Pulmonary artery endothelial cell (primary cell): ENCODE measurements at places on chromosomes 5 and 9. TPM values are rescaled to one million over a fixed set of nuclear protein-coding genes. Genes with fewer than 3 reads are reported as not detected.
A peak's percentile ranks its signal among the peaks of the same experiment; 100 is the strongest.

- DNase-seq = no peak
Measured at GRCh38 chr9:133378408-133378962, 2.3 kb downstream of the STKLD1 start.

The LCN9 gene
- total RNA-seq = not detected in 2 replicates

The ZDHHC11 gene
- 0.13 and 1.6 TPM in 2 replicates for total RNA-seq

The PIGO gene
- total RNA-seq = 9.3 and 11.0 TPM in 2 replicates

GRCh38 chr5:72597456-72597948 lies 90.3 kb upstream of the ZNF366 start:
- peak; percentile 92 for DNase-seq

GRCh38 chr5:178464431-178465048 lies 125.7 kb downstream of the COL23A1 start:
- no peak for DNase-seq

DNA sequence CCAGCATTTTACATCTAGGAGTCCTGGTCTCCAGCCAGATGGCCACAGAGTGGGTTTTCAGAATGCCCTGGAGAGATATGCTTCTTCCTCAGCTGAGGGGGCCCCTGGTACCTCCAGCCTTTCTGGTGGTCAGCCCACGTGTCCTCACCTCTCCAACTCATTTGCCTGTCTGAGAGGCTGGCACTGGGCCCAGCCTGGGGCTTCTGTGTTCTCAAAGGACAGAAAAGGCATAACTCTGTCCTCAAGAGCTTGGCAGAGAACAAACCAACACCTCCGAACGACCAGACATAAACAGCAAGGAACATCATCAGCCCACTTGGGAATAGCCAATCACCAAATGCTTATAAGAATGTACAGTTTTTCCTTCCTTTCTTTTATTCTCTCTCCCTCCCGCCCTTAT lies 17.1 kb downstream of the ENG start:
- no peak for DNase-seq

DNA sequence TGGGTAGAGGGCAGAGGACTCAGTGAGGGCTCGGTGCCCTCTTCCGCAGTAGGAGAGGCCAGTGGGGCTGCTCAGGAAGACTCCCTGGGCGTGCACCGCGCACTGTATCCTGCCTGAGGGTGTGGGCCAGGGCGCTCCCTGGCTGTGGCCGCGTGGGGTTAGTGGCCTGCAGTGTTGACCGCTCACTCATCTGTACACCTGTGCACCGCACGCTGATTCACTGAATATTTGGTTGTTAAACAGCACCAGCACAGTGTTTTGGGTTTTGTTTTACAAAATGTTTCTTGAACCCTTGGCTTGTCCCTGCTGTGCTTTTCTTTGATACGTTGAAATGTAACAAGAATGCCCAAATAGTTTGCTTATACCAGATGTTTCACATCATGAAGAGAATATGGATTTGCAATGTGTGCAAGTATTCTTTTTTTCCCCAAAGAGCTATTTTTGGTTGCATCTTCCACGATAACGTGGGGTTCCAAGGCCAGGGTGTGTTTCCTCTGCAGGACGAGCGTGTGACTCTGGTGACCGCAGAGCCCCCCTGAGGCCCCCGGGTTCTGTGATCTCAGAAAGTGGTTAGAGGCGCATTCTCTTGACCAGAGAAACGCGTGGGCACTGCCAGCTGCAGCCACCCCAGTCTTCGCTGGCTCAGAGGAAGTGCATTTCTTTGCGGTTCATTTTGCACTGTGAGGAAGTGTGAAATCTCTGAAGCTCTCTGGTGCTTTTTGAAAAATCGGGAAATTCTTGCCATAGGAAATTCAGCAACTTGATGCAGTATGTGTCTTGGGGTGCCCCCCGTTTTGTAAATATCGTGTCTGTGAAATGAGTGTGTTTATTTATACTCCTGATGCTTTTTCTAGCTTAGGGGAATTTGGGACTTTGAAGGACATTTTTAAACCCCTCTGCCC lies 46.9 kb downstream of the AHRR start:
- DNase-seq = no peak

- no peak for DNase-seq
Measured at GRCh38 chr9:2336055-2336454, 285.5 kb upstream of the VLDLR start.

DNA sequence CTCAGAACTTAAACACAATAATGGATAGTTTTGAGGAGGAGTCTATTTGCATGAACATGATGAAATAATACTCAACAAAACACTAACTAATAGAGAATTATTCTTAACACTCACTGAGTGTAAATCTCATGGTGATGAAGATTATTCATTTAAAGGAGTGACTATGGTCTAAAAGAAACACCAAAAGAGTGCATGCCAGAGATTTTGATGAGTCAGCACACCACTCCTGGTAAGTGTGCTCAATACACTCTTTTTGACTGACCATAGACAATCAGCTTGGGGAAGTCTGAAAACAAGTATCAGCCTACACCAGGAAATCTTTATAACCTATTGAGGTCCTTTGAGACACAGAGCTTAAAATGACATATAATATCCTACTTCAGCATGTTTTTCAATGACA lies 6.8 kb upstream of the FST start:
- no peak for DNase-seq

The GABRG2 gene
- not detected in 2 replicates for total RNA-seq

DNA sequence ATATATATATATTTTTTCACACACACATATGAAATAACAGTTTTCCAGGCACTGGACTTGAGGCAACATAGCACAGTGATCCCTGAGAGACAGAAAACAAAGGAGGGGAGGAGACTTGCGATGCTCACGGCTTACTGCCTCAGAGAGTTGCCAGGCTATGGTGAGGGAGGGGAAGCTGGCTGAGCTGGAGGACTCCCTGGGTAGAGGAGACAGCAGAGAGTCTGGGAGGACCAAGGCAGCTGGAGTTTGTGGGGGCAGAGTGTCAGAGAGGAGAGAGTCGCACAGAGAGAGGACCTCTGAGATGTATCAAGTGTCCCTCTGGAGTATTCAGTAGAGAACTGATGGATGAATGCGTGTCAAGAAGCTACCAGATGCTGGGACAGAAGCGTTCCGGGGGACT lies 23.1 kb upstream of the QSOX2 start:
- no peak for DNase-seq

The CKMT2 gene
- total RNA-seq = 0.07 TPM in 1 of 2 replicates, not detected in the other

GRCh38 chr5:168438349-168438748 lies 47.9 kb upstream of the RARS1 start:
- no peak for DNase-seq

- no peak for DNase-seq
Measured at GRCh38 chr9:113990570-113990907, 87.6 kb downstream of the AMBP start.

DNA sequence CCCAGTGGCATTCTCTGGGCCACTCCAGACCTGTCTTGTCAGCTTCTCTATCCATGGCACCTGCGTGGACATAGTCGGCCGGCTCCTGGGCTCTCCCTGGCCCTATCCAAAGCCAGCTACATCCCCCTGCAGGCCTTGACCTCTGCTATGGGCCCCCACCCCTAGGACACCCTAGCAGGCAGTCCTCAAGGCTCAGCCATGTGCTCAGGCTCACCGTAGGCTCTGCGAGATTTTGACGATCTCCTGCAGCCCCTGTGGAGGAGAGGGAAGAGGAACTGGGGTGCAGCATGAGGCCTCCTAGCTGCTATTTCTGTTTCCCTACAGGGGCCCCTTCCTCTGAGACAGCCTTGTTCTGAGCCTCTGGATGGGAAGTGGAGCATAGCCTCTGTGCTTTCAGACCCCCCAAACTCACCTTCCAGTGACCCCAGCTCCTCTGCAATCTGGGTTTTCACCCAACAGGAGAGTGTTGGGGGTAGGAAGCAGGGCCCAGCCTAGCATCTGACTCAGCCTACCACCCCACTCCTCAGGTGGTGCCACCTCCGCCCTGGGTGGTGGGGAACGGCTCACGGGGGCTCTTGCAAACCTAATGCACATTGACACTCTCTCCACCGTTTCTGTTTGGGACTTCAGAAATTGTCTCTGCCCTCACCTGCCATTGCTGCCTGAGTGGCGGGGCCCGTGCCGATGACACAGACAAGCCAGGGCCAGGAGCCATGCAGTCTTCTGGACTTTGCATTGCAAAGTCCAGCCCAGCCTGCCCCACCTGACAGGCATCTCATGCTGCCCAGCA lies 36.7 kb downstream of the HRH2 start:
- DNase-seq = no peak

DNA sequence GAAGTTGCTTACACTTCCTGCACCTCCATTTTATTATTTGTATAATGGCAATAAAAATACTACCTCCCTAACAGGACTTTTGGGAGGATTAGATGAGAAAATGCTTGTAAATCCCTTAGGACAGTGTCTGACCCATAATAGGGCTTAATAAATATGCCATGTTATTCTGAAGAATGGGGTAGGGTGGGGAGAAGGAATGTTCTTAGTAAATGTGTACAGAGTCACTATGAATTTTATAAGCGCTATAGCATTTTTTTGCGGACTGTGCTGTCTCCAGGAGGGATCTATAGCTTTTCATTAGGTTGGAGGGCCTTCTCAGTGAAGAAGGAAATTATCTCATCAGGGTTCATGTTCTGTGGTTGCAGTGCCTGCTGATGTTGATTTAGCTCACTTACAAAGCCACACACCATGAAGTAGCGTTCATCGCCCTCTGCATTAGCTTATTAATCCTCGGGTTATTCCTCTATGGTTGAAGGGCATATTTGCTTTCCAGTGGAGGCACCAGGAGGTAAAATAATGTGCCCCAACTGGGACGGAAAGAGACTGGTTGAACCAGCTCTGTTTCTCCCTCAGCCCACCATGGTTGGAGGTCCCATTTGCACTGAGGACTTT lies 497.1 kb downstream of the ARHGEF28 start:
- DNase-seq = no peak

GRCh38 chr5:176771102-176771845 lies 39.1 kb upstream of the UNC5A start:
- no peak for DNase-seq

The FRMPD1 gene
- total RNA-seq = not detected in 2 replicates

DNA sequence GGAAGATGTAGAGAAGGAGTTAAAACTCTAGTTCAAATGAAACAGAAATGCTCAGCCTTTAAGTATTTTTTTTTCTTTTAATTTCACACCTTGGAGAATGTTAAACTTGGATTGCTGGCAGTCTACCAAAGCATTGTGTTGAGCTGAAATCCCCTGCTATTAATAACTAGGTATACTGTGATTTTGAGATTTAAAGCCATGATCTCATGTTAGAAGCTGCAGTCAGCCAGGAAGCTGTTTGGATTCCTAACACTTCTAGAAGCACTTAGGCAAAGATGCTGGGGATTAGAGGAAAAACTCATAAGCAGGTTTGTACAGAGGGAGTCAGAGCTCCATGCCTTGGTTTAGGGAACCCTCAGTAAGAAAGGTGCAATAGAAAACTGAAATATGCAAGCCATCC lies 141.4 kb downstream of the KIF4B start:
- DNase-seq = no peak

- DNase-seq = no peak
Measured at GRCh38 chr5:144800169-144800568, 629.5 kb downstream of the KCTD16 start.

DNA sequence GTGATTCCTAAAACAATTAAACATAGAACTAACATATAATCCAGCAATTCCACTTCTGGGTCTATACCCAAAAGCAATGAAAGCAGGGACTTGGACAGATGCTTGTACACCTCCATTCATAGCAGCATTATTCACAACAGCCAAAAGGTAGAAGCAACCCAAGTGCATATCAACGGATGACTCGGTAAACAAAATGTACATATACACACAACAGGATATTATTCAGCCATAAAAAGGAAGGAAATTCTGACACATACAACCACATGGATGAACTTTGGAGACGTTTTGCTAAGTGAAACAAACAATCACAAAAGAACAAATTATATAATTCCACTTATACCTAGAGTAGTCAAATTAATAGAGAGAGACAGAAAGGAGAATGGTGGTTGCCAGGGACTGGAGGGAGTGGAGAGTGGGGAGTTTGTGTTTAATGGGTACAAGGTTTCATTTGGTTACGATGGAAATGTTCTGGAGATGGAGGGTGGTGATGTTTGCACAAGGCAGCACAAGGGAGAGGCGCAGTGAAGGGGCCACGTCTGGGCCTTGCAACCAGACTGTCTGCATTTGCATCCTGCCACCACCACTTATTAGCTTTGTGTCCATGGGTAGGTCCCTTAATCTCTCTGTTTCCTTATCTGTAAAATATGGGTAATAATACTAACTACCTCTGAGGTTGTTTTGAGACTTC lies 36.3 kb upstream of the RLN1 start:
- peak; percentile 58 for DNase-seq

The TMEM252 gene
- total RNA-seq = not detected in 2 replicates

DNA sequence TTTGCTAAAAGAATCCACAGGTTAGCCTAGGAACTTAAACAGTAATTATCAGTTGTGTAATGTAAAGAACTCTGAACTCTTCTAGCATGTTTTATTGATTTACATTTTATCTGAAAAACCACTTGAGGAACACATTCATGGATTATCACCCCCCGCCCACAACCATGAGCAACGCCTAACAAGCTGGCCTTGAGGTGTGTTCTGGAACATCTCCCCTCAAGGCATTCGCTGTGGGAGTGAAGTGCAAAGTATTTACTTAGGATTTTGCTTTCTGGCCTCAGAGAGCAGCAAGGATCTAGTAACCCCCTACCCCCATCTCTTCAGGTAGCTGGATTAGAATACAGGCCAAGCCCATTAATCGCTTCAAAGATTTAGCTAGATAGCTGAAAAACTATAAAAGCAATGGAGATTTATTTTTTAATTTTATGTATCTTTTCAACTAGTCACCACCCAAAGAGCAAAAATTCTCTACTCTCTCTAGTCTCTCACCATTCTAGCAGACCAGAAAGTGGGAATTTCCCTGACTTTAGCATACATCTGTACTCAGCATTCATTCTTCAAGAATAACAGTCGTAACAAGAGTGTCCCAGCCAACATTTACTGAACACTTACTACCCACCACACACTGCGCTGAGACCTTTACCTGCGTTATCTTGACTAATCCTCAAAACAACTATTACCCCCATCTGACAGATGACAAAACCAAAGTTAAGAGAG lies 37.2 kb downstream of the DDX31 start:
- DNase-seq = no peak

DNA sequence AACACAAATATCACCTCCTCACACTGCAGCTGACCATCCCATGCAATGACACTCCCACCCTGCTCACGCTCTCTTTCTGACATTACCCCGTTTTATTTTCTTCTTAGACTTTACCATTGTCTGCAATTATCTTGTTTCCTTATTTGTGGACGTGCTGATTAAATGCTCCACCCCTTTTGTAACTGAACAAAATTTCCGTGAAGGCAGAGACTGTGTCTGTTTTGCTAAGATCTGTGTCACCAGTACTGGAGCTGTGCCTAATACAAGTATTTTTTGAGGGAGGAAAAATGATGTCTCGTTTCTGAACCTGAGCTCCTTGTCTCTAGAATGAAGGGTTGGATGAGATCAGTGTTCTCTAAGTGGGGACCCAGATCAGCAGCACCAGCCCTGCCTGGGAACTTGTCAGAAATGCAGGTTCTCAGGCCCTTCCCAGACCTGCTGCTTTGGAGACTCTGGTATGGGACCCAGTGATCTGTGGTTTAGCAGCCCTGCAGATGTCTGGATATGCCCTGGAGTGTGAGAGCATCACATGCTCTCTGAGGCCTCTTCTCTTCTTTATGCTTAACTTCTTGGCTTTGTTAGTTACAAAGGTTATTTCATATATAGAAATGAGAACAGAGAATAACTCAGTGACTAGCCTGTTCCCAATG lies 181.7 kb upstream of the GAS1 start:
- no peak for DNase-seq

- DNase-seq = no peak
Measured at GRCh38 chr9:18396102-18396728, 77.7 kb upstream of the ADAMTSL1 start.
